Tibial nerve (tissue), 4 donors: ENCODE measurements at places on chromosomes 16 and 17. TPM values are rescaled to one million over a fixed set of nuclear protein-coding genes. Genes with fewer than 3 reads are reported as not detected.

The TMEM204 gene
- total RNA-seq = 47.9 TPM

The KCNJ12 gene
- 1.3 TPM for total RNA-seq

The MYH11 gene
- total RNA-seq = 81.2 TPM

The LIMD2 gene
- total RNA-seq = 7.5 TPM

The NEUROD2 gene
- not detected for total RNA-seq

The TMEM235 gene
- not detected for total RNA-seq

The TMEM132E gene
- total RNA-seq = not detected

The CYGB gene
- total RNA-seq = 50.7 TPM

The SAMD14 gene
- total RNA-seq = 1.5 TPM

The SPATA32 gene
- total RNA-seq = not detected

The RNF157 gene
- total RNA-seq = 18.9 TPM

The KATNB1 gene
- total RNA-seq = 36.8 TPM

The SPG7 gene
- 134 TPM for total RNA-seq

The ANKS4B gene
- total RNA-seq = not detected

The RFFL gene
- 10.8 TPM for total RNA-seq

The GP1BA gene
- not detected for total RNA-seq

The AHSP gene
- total RNA-seq = not detected

The RNF43 gene
- 0.42 TPM for total RNA-seq

The VASN gene
- 58.1 TPM for total RNA-seq

The KRT28 gene
- total RNA-seq = not detected
